SHP77 (cell line): ENCODE measurements at places on chromosomes 2 and 18.

DNA sequence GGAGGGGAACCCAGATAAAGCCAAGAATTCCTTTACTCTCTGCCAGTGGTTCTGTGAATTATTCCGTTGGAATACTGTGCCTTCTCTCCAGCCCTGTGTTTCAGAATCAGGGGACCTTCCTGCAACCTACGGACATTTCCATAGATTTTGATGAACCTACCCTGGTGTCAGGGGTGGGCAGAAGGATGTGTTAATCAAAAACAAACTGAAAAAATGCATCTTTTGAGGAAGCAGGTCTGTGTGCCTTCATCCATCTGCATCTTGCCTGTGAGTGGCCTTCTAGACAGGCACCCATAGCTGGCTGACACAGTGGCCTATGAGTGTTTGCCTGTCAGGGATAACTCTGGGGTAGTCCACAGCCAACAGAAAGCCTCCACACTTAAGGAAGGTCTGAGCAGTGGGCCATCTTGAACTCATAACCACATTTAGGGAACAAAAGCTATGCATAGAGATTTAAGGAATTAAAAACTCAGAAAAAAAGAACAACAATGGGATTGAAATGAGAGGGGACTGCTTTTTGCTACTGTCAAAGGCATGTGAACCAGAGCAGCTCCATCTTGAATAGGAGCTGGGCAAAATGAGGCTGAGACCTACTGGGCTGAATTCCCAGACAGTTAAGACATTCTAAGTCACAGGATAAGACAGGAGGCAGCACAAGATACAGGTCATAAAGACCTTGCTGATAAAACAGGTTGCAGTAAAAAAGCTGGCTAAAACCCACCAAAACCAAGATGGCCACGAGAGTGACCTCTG lies 45.9 kb upstream of the ITGA6 start:
- no peak for DNase-seq

GRCh38 chr18:63271881-63272299 lies 47.7 kb downstream of the BCL2 start:
- no peak for DNase-seq

GRCh38 chr2:36700311-36700710 lies 3.8 kb downstream of the VIT start:
- DNase-seq, result no peak

- DNase-seq, result no peak
Measured at GRCh38 chr2:144730711-144731110, 210.8 kb upstream of the ZEB2 start.

DNA sequence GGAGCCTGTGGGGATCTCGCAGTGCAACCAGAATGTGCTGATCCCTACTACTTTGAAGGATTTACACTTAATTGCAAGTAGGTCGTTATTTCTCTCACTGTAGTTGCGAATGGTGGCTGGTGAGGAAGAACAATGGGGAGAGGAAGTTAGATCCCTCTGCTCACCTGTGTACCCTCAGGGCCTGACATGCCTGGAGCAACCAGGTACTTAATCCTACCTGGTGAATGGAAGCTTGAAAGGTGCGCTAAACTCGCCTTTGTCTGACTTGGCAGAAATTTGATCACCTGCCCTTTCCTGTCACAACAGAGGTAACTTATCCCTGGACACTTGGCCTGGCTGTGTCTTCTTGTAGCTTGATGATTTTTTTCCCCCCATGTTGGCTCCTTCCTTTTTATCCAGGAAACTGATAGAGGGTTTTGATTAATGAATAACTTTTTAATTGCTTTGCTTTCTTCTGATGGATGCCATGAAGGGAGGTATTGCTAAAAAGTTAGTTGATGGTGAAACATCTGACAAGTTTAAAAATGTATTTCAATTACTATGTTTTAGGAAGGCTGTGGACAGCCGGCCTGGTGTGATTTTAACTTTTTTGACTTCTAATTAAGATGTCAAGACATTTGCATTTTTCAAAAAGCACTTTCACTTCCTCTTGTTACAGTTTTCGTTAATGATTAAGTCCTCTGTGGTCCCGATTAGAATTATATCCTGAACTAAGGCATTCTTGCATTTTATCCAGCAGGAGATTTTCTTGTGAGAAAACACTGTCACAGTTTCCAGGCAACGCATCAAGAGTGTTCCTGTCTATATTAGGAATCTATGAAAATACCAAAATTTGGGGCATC lies 9.2 kb downstream of the SGPP2 start:
- DNase-seq, result no peak

DNA sequence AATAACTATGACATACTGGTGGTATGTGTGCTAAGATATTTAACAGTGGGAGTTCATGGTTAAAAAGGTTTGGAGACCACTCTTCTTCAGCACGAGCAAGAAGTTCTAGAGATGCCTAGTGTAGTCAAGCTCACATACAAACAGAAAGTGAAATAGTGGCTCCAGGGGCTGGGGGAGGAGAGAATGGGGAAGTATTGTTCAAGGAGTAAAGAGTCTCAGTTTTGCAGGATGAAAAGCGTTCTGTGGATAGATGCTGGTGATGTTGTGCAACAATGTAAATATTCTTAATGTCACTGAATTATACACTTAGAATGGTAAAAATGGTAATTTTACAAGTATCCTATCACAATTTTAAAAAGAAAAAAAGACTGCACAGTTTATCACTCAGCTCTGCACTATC lies 29.0 kb upstream of the EPAS1 start:
- no peak for DNase-seq

DNA sequence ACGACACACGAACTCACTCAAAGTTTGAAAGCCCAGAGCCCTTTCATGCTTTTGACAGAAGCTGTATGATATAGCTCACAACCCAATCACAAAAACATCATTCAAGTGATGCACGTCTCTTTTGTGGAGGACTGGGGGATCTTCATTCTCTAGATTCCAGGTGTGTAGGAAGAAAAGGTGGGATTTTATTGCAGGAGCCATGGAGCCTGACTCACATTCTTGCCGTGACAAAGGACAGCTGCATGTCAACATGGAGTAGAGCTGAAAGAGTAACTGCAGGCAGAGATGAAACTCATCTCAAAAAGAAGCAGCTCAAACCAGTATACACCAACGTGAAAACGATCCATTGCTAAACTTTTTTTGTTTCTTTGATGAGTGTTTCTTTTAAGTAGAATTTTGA lies 50.9 kb upstream of the PDE1A start:
- DNase-seq, result no peak

DNA sequence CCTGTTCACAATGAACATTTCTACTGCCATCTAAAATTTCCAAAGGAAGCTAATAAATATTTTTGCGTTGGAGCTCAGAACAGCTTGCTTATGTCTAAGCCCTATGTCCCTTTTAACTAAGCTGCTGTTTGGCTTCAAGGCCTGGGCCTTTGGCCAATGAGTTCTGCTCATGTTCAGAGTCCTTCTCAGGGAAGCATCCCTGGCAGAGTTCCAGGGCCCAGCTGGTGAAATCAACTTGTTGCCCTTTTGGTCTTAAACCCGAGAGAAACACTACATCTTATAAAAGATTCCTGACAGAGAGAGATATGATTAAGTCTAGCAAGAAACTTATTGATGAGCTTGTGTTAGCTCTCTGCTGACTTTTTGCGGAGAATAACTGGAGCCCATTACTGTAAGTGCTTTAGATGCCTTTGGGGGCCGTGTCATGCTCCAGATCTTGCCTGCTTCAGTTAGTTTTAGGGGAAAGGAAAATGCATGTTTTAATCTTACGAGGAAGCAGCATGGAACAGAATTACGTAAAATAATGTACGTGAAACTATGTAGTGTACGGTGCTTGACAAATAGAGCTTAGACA lies 102.5 kb upstream of the NOSTRIN start:
- no peak for DNase-seq

DNA sequence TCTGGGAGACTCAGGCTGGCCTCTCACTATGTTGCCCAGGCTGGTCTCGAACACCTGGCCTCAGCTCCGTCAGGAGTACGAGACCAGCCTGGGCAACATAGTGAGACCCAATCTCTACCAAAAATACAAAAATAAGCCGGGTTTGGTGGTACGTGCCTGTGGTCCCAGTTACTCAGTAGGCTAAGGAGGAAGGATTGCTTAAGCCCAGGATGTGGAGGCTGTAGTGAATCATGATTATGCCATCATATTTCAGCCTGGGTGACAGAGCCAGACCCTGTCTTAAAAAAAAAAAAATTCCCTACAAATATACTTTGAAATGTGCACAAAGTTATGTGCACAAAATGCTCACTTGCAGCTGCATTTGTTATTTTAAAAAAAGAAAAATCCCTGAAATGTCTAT lies 26.3 kb upstream of the AGAP1 start:
- no peak for DNase-seq

GRCh38 chr2:236939721-236940231 lies 145.9 kb upstream of the COPS8 start:
- DNase-seq, result peak; percentile 44

DNA sequence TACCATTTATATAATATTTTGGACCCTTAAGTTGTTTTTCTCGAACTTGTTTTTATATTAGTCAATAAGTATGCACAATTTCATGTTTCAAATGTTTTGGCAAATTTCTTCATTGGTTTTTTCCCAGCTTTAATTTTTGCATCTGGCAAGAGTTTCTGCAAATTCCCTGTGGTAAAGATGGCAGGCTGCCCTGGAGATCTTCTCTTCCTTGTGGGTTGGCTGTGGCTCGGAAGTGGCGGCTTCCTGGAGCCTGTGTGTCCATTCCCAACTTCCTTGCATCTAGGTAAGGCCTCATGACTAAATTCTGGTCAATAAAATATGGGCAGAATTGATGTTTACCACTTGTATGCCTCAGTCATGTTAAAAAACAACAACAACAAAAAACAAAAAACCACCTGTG lies 818.6 kb downstream of the EPHA4 start:
- DNase-seq, result no peak
